Ureter (tissue), 1 donor: ENCODE measurements at places on chromosomes 16 and 17. TPM values are rescaled to one million over a fixed set of nuclear protein-coding genes. Genes with fewer than 3 reads are reported as not detected.

The PITPNM3 gene
- total RNA-seq, result 5.8 TPM

The GPR139 gene
- not detected for total RNA-seq

- DNase-seq, result no peak
Measured at GRCh38 chr17:29929006-29929532, 959 bp downstream of the SSH2 start.

GRCh38 chr16:19771796-19772195 is 53.7 kb downstream of the IQCK start:
- DNase-seq, result no peak

GRCh38 chr17:70896843-70897242 is 727.5 kb downstream of the KCNJ2 start:
- no peak for DNase-seq

GRCh38 chr16:59144841-59145240 is 410.7 kb upstream of the GOT2 start:
- no peak for DNase-seq

- no peak for DNase-seq
Measured at GRCh38 chr17:48647103-48647962, 21.2 kb upstream of the HOXB9 start.

- DNase-seq, result no peak
Measured at GRCh38 chr16:29729116-29729521, 16.7 kb downstream of the C16orf54 start.
